ENCODE measurements at places on chromosomes 1 and 21.

DNA sequence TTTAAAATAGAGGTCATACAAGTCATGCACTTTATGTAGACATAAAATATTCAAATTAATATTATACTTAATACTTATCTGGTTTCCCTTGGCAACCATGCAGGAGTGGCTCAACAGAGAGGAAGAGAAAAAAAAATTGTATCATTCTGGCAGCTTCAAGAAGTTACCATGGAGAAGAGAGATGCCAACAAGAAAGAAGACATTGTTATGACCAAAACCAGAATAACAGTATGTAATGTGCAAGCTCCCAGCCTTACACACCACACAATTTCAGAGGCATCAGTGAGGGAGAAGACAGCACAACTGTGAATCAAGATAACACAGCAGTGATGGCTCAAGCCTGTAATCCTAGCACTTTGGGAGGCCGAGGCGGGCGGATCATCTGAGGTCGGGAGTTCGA is 49.1 kb upstream of the RCOR3 start:
- no peak for DNase-seq

DNA sequence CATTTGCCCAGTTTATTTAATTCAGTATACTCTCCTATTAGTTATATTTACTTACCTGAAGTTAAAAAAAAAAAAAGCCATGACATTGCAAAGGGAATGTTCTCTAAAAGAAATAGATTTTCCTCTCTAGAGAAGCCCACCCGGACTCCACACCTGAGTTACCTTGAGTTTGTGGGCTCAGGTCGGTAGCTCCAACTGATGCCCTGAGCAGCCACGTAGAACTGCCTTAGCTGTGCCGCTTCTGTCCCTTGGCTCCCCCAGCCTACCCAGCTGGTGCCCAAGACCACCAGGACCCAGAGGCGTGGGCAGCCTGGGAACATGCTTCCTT is 250 bp downstream of the F5 start:
- DNase-seq: no peak

DNA sequence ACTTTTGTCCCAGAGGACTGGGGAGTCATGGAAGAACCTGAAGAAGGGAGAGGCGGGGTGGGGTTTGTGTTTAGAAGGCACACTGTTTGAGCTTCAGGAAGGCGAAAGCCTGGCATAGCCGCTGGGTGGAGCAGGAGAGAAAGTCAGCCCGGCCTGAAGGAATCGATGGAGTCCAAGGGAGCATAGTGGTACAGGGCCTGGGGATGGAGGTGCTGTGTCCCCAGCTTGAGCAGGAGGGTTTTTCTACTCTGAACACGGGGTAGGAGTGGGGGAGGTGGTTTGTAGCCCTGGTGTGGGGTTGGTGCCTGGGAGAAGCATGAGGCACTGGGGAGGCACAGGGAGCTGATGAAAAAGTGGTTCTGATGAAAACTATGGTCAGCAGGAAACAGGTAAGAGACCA is 4.7 kb upstream of the CCDC24 start:
- DNase-seq: no peak

DNA sequence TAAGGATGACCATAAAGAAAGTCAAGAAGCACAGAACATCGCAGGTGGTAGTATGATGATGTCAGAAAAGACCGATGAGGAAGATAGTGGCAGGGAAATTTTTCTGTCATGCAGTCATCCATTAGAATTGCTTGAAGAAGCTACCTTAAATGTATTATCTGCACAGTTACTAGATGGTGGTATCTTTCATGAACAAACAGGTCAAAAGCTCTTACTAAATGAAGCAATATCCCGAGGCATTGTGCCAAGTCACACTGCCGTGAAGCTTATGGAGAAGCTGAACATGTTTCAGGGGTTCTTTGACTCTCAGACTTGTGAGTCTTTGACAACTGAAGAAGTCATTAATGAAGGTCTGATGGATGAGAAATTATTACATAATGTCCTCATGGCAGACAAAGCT is 128.8 kb downstream of the MACF1 start:
- DNase-seq: no peak

DNA sequence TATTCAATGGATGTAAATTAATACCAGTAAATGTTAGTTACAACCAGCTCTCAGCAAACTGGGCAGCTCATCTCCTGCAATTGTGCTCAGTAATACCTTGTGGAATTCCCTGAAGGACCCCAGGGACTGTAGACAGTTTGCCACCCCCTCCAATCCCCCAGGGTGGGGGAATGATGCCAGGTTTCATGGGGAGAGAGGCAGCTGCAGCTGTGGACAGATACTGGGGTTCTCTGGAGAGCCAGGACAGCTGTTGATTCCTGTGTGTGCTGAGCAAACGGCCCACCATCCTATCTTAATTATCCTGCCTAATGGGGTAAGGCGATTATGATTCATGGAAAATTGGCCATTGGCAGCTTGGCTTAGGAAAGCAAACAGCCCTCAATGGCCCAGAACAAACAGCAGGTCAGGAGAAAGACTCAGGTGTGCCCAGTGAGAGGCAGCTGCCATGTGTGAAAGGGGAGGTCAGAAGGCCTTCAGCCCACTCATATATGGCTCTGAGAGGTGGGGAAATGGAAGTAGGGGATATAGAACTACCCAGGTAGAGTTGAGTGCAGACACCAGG is 148.9 kb upstream of the CTTNBP2NL start:
- DNase-seq: no peak

GRCh38 chr1:186869526-186870228 is 40.9 kb downstream of the PLA2G4A start:
- no peak for DNase-seq

- no peak for DNase-seq
These were observed 324.8 kb downstream of the RWDD3 start for GRCh38 chr1:95558791-95559190.

DNA sequence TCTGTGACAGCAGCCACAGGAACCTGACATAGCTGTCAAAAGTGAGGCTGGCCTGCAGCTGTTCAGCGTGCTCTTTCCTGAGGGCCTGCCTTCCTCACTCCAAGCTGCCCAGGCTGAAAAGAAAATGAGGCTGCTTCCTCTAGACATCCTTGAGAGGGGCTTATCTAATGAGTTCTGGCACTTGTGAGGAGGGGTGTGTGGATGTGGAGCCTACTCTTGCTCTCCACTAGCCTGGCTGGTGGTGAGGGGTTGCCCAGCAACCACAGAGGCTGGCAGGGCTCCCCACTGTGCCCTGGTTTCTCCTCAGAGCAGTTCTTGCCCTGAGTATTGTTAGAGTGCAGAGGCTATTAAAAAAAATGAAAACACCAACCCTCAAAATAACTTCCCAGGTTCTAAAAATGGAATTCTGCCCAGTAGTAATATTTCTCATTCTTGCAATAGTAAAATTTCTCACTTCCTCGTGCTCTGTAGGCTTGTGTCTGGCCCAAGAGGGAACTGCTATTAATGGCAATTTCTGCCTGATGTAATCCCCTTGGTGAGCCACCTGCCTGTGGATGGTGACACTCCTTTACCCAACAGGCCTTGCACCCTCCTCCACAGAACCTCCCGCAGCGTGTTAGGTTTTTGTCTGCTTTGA is 52.6 kb upstream of the EPS8L3 start:
- peak; percentile 45 for DNase-seq

- no peak for DNase-seq
These were observed 2.5 kb downstream of the MX2 start for GRCh38 chr21:41364308-41364707.

DNA sequence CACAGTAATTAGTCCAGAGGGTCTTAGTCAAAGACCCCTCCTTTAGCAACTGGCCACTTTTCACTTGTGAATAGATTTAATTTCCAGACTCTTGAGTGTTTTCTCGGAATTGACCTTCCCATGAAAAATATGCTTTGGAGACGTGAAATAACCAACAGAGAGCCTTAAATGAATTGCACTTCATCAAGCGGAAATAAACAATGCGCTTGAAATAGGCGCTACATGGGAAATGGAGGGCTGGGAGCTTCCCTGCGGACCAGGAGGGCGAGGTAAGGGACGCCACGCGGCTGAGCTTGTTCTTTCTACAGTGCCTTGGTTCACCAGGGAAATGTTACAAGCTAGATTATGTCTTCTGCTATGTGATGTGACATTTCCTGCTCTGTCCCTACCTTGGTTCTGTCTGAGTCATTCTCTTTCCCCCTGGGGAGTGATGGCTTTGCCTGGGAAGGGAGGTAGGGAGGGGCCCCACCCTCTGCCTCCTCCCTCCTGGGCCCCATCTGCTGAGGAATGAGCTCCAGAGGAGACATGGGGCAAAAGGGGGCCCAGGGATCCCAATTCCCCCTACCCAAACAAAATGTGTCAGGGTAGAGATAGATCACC is 619.3 kb downstream of the PTPRU start:
- no peak for DNase-seq

DNA sequence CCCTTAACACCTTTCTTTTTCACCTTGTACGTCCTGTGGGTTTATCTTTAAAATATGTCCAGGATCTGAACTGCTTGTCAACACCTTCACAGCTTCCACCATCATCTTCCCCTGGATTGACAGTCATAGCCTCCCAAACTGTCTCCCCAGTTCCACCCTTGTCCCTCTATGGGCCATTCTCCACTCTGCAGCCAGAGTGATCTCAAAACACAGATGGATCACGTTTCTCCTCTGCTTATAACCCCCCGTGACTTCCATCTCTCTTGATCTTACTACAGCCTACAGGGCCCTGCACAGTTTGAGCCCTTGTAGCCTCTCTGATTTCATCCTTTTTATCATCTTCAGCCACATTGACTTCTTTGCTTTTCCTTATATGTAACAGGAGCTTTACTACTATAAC is 4.3 kb downstream of the INSRR start:
- DNase-seq: no peak

- no peak for DNase-seq
These were observed 81.3 kb downstream of the SASS6 start for GRCh38 chr1:100051401-100051800.

Data from NCI-H187 (cell line).